Thoracic aorta (tissue), 2 donors: ENCODE measurements at places on chromosomes 4 and X.

DNA sequence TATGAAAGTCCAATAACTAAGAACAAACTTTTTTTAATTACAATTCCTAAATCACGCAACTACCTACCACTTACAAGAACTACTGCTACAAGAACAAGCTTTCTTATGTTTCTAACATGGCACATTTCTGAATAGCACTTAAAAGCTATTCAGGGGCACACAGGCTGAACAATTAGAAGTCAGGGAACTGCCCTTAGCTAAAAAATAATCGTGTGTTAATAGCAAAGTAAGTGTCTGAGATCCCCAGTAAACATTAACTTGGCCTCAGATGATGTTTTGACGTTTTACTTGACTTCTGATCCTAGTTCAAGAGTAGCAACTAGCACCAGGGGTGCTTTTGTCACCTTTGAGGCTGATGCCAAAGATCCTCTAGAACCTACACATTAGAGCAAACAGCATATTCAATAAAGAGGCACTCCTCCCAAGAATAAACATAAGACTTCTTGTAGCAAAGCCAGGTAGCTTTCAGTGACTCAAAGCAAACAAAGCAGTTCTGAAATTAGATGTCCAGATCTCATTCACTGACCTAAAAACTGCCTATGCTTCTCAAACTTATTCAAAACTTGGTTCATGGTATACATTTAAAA lies 16.2 kb downstream of the SPOCK3 start:
- no peak for DNase-seq

DNA sequence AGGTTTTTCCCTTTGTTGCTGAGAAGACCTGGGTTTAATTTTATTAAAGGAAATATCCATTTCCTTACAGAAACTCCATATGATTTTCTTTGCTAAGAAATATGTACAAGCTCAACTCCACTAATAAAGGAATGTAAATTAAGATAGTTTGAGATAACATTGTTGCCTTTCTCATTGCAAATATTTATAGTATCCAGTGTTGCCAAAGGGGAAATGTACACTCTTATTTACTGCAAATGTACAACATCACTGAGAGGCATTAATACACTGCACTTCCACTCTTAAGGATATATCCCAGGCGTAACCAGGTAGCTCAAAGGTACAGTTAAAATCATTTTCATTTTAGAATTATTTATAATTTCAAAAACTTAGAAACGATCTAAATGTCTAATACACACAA lies 7.5 kb upstream of the LRBA start:
- DNase-seq = no peak

- DNase-seq = no peak
Observed at GRCh38 chrX:10110316-10110935, 46.3 kb upstream of the CLCN4 start.

- DNase-seq = no peak
Observed at GRCh38 chr4:113957956-113958355, 21.5 kb downstream of the ARSJ start.

DNA sequence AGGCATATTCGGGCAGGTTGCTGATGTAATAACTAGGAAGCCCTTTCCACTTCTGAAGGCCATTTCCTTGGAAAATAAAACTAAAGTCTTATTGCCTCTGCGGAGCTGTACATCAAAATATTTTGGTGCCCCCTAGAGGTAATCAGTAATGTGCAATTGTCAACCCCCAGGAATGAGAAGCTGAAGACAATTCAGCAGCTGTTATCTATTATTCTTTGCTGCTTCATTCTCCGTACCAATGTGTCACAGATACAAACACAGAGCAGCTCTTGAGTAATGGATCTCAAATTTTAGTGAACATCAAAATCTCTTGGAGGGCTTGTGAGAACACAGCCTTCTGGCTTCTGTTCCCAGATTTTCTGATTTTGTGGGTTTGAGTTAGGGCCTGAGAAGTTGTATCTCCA lies 3.5 kb upstream of the SLIT2 start:
- DNase-seq = no peak

DNA sequence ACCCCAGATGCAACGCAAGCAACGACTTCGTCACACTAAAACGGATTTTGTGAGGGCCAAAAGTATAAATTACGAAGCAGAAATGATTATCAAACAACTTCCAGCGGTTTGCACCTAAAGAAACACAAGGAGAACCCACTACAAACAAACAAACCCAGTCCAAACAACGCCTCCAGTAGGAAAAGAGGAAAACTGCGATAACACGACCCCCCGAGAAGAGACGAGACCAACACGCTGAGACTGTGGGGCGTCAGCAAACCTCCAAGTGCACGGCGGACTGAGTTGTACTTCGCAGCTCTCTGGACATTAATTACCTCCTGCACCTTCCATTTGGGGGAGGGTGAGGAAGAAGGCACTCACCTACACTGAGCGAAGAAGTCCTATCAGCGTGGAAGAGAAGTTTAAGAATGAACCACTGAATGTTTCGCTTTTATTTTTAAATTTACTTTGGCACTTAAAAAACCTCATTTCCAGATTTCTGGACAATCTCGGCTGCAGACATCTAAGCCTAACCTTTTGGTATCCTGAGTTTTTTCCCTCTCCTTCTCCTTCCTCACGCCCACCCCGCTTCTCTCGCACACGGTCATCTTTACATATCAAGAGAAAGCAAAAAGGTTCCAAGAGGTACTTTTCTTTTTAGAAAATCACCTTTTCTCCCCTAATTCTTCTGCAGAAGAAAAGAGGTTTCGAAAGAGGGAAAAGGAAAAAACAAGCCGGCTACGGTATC lies at the start of gene MAB21L2:
MAB21L2 (plus strand) TSS at position 6 of the 727 bp plus-strand sequence. CDS start 879 bp downstream, outside the sequence.
- no peak for DNase-seq

DNA sequence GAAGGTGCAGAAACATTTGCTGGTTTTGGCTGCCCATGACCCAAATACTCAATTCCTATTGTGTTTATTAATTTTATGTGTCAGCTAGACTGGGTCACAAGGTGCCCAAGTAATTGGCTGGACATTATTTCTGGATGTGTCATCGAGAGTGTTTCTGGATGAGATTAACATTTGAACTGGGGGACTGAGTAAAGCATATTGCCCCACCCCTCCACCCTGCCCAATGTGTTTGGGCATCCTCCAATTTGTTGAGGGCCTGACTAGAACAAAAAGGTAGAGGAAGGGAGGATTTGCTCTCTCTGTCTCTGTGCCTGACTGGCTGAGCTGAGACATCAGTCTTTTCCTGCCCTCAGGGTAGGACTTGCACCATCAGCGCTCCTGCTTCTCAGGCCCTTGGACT lies 29.7 kb upstream of the LCORL start:
- DNase-seq = no peak

GRCh38 chrX:2656257-2656836 lies 34.7 kb upstream of the CD99 start:
- DNase-seq = no peak

DNA sequence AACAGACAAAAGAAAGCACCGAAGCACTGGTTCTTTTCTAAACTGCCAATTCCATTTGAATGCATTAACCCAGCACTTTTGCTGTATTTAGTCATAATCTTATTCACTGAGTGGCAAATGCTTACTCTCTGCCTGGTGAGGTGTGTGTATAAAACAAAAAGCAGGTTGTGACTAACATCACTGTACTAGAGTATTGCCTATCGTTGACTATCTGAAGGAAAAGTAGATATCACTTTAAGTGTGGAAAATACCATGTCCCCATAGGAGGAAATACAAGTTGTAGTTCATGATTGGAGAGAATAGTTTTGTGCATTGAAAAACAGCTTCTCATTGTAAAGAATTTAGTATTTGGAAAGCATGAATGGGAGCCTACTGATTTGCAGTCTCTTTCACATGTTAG lies 2.7 kb downstream of the PDLIM5 start:
- DNase-seq = no peak

DNA sequence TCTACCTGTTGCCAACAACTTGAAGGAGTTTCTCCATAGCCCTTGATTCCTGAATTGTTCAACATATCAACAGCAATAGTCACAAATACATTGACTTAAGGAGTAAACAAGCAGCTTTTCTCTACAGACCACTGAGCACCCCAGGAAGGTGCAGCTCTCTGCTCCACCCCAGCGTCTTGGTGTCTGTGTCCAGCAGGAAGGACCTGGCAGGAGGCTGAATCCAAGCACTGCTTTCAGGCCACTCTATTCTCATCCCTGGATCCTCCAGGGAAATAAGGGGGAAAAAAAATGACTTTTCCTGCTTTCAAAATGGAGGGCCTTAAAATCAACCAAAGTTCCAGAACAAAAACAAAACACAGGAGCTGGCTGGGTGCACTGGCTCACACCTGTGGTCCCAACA lies 160.3 kb upstream of the MAB21L2 start:
- no peak for DNase-seq

DNA sequence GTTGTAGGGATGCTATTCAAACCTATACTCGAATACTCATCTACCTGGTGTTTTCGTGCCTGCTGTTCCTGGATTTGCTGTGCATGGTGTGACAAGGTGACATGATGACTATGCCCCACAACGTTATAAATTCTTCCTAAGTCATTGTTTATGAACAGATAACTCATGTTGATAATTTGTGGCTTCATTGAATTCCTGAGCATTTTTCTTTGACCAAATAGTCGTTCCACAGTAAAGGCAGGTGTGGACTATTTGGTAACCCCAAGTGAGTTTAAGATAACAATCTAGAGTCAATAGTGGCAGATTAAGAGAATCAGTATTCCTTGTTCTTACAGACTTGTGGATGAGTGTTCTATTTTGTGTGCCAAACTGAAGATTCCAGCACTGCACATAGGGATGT lies 59.9 kb downstream of the SNX25 start:
- DNase-seq = no peak

DNA sequence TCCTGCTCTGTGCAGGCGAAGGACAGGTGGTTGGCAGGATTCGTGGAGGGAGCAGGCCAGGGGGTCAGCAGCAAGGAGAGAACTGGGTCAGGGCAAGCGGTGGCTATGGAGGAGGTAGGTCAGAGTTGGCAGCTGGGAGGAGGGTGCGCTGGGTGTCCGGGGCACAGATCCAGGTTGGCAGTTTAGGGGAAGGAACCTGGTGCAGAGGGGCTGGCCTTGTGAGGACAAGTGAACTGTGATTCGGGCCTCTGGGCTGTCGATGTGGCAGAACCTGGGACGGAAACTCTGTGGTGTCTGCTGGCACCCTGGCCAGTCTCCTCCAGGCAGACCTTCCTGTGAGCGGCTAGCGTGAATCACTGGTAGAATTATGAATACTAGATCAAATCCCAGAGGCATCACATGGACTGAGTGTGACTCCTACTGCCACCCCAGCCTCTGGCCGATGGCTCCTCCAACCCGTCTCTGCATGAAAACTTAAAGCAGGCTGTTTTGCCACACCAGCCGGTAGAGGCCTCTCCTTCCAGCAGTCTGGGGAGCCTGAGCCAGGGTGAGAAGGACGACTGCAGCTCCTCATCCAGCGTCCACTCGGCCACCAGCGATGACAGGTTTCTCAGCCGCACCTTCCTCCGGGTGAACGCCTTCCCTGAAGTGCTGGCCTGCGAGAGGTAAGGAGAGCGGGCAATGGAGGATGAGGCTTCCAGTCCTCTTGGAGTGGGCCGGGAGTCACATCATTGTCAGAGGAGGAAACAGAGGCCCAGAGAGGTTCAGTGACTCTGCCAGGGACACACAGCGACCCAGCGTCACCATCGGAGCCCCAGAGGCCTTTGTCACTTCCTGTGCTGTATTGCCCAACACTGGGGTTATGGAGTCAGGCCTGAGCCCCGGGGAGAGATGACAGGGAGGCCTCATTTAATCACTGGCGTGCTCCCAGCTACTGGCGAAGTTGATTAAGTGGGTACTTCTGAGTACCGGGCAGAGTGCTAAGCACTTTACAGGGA lies 20.3 kb downstream of the EVC start:
- no peak for DNase-seq

DNA sequence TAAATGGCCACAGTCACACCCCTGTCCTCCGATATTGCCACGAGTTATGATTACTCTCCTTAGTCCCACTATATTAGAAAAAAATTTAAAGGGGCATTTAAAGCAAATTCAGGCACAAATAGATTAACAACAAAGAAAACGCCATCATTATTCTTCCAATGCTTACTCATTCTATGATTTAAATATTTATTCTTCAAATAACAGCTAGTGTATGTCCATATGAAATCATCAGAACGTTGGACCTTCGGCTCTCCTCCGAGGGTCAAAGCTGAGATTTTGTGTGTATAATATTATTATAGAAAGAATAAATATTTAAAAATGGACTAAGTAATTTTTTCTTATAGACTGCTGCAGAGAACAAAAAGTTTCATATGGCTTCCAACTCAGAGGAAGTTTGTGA lies 122.9 kb downstream of the MAML3 start:
- DNase-seq = no peak

GRCh38 chrX:110284159-110284558 lies 33.7 kb downstream of the AMMECR1 start:
- DNase-seq = no peak

DNA sequence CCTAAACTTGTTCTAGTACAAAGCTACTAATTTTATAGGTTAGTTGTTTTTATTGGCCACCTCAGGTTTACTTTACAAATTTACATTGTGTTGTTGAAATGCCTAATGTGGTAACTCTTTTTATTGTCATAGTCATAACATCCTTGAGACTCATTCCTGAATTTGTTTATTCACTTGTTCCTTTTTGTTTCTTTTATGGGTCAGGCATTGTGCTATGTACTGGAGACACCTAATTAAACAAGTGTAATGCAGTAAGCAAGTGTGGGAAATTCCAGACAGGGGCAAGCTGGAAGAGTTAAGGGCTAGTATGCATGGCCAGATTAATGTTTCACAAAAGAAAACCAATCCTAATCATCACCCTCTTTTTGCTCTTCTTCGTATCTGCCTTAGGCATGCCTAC lies 30.5 kb upstream of the TTC29 start:
- no peak for DNase-seq

GRCh38 chrX:153608806-153609205 lies 9.9 kb upstream of the CCNQ start:
- no peak for DNase-seq

GRCh38 chr4:56959100-56959499 lies 18.3 kb downstream of the NOA1 start:
- DNase-seq = no peak

DNA sequence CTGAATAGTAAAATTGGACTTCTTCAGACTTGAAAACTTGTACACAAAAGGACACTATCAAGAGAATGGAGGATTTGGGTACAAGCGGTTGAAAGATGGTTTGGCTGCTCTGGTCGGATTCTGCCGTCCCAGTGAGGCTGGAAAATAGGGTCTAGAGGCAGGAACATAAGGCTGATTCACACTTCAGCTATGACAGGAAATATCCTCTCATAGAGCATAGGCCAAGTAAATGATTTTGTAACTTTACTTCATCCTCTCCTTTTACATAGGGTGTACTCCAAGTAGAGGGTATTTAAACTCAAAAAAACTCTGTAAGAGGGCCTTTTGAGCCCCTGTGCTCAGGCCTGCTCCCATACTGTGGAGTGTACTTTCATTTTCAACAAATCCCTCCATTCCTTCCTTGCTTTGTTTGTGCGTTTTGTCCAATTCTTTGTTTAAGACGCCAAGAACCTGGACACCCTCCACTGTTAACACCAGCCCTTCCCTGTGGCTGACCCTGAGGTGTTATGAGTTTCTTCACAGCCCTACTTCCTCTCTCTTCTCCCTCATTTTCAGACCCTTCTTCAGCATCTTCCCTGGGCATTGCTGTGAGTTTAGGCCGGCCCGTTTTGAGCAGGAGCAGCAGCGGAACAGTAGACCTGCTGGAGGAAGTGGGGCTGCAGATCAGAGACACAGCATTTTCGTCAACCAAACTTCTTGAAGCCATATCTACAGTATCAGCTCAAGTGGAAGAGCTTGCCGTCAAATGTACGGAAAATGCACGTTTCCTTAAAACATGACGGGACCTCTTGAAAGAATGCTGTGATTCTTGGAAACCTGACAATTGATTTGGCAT lies 7.2 kb downstream of the PGAM4 start:
- no peak for DNase-seq
